ENCODE measurements at places on chromosomes 2 and 18.
A peak's percentile ranks its signal among the peaks of the same experiment; 100 is the strongest.

DNA sequence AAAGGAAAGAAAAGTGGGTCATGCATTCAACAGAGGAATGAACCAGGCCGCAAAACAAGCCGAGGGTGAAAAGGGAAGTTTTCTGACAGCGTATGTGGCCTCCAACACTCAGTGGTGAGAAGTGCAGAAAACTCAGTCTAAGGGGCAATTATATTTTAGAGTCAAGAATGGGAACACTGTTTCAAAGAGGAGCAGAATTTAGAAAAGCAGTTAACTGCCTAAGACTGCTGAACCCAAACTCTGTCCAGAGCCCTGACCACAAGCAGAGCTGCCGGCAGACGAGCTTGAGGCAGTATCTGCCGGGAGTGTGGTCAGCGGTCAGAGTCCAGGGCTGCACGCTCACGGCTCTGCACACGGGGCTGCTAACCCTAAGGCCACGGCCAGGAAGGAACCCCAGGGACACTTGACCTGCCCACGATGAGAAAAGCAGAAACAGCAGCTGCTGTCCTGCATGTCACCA, 347.0 kb upstream of the ID2 start:
- no peak for DNase-seq

DNA sequence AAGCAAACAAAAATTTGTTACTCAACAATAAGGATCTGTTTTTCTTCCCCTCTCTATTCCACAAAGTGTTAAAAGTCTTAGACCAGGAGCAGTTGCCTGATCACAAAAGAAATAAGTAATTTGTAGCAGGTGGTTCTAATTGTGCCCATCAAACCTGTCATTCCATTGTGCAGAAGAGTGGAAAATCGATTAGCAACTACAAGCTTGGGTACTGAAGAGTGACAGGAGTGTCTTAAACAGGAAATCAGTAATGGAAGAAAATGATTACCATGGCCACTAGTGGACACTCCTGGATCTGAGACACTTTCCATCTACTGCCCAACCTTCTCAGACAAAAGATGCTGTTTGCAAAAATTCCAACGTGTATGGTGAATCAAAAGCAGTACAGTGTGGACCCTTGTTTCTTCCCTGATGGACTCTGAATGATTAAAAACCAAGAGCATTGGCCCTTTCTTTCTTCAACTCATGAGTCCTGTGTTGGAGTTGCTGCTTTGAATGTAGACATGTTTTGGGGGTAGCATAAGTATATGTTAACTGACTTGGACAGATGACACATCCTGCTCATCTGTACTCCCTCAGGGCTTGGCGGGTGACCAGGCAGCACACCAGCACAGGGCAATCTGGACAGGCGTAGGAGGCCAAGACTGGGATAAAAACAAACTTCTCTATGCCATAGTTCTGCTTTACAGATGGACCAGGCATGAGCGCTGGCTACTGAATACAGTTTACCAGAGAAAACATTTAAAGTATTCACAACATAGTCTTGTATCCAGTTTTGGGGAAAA, 51.9 kb downstream of the PLA2R1 start:
- DNase-seq, result no peak

GRCh38 chr2:182866461-182867406, at the start of gene FRZB:
Gene FRZB (minus strand): TSS chr2:182866637. CDS start chr2:182866552, 85 bp downstream.
- DNase-seq, result peak; percentile 49

DNA sequence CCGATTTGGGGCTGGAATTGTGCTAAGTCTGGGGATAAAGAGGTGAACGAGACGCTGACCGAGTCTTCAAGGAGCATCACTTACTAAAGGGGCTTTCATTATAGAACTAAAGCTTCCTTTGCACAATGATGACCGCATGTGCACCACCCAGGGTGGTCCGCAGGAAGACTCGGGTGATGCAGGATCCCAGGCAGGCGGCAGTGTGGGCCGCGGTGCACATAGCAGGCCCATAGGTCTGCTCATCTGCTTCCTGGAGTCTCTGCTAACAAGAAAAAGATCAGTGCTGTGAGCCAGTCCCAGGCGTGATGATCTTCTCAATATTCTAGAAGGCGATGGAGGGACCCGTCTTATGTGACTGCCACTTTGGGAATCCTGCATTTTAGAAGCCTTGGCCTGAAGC, 122.8 kb downstream of the PXDN start:
- DNase-seq, result no peak

GRCh38 chr2:154403242-154403790, 295.2 kb upstream of the KCNJ3 start:
- DNase-seq, result no peak

GRCh38 chr2:122899614-122900013, 1125.5 kb upstream of the CNTNAP5 start:
- no peak for DNase-seq

GRCh38 chr2:66696886-66697285, 262.0 kb downstream of the MEIS1 start:
- DNase-seq, result no peak

DNA sequence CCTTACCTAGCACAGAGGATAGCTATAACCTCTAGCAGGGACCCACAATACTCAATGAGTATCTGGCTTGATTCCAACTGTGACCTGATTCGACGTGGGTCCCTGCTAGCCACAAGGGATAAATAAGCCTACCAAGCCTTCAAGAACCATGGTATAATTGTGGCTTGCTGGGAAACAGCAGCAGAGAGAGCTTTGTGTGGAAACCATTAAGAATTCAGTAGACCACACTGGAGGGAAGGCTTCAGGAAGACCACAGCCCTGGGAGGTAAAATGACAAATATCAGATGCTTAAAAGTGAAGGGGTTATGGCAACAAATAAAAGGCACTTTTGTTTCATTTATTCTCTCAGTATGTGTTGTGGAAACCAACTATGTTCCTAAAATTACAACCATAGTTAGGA, 82.6 kb upstream of the WIPF1 start:
- no peak for DNase-seq

DNA sequence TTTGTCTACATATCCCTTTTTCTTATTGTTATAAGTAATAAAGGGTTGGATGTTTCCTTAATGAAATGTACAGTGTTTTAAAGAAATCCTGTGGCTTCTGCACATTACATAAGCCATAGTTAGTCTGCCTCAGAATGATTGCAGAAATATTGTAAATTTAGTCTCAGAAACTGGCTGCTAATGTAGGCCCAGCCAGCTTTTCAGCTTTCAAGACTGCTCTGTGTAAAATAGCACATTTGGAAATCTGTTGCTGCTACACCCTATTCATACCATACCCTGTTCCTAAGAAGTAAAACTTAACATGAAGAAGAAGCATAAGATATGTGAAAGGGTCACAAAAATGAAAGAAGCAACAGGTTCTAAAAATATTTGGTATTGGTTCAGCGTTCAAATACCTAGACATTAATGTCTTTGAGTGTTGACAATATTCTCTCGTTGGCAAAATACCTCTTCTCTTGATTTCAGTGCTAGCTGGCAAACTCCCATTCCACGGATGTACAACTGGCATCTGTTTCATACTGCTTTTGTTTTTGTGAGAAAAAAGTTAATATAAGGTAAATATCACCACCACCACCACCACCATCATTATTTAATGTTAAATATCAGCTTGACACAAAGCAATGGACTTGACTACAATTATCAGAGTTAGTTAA, 19.2 kb upstream of the NCKAP1 start:
- no peak for DNase-seq

- no peak for DNase-seq
These were observed 179.4 kb downstream of the INHBB start for GRCh38 chr2:120525056-120526046.

GRCh38 chr2:20235655-20236305, 10.8 kb upstream of the SDC1 start:
- no peak for DNase-seq

- no peak for DNase-seq
These were observed 97.9 kb upstream of the KLHL29 start for GRCh38 chr2:23286758-23287704.

DNA sequence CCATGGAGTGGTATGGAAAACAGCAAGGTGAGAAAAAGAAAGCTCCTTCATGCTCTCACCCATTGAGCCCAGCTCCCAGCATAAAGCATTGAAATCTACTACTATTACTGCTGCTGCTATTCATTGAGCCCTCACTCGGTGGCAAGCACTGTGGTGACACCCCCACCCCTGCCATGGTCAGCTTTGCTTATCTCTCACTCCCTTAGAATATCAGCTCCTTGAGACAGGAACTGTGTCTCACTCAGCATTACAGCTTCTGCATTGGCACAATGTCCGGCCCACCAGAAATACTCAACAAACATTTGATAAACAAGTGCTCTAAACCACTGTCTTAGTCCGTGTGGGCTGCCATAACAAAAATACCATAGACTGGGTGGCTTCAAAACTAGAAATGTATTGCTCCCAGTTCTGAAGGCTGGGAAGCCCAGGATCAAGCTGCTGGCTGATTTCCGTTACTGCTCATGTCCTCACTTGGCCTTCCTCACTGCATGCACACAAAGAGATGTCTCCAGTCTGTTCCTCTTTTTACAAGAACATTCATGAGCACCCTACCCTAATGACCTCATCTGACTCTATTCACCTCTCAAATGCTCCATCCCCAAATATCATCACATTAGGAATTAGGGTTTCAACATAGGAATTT, 116.3 kb downstream of the ZBTB7C start:
- DNase-seq, result no peak

DNA sequence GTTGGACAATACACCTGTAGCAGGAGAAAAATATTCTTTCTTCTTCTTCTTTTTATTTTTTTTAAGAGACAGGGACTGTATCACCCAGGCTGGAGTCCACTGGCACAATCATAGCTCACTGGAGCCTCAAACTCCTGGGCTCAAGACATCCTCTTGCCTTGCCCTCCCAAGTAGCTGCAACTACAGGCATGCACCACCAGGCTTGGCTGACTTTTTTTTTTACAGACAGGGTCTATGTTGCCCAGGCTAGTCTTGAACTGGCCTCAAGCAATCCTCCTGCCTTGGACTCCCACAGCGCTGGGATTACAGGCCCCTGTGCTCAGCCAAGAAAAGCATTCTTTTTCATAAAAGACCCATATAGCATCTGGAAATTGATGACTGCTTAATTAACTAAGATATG, 17.1 kb upstream of the ARHGAP28 start:
- DNase-seq, result no peak

DNA sequence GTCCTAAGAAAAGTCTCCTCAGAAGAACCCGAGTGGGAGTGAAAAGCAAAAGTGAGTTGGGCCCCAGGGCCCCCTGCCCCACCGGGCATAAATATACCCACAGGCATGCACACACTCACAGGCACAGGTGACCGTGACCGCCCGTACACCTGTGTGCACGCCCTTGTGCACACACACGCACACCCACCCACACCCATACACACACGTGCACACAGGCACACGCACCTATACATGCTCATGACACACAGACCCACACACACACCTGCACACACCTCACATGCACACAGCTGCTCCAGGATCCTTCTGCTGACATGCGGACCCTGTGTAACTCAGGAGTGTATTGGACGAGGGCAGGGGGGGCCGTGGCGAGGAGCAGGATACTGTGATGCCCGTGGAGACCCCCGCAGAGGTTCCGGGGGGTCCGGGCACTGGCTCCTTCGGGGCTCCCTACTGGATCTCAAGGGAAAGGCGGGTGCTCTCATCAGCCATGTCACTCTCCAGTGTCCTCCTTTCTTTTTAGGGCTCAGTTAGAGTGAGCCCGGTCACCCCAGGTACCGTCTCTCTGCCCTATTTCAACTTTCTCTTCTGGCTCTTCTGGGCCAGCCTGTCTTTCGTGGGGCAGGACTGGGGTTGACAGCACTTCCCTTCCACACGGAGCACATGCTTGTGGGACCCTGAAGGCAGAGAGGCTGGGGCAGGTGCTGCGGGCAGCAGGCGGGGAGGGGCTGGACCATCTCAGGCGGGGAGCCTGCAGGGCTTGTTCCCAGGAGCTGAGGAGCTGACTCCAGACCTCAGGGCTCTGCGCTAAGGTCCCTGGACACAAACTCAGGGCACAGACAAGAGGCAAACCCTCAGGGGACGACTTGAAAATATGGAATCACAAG, 48.5 kb downstream of the TPO start:
- DNase-seq, result no peak

- DNase-seq, result no peak
These were observed 16.4 kb downstream of the SLC16A14 start for GRCh38 chr2:230052299-230052698.

- no peak for DNase-seq
These were observed 42.2 kb downstream of the LPIN1 start for GRCh38 chr2:11788461-11789124.

GRCh38 chr18:70417847-70418246, 129.0 kb downstream of the SOCS6 start:
- DNase-seq, result peak; percentile 37

- no peak for DNase-seq
These were observed 81.3 kb upstream of the ITGA6 start for GRCh38 chr2:172345956-172346555.

DNA sequence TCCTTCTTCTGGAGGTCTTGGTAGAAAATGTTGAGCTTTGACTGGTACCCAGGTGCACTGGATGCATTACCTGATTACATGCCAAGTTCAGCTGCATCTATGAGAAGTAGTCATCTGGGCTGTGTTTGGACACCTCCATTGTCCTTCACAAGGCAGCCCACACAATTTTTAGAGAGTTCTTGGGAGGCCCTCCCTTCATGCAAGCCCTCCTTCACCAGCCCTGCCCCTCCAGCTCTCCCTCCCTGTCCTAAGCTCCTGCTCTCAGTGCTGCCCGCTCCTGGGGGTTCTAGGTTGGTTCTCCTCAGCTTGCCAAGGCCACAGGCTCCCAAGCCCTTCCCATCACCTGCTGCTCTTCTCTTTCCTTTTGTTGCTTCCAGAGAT, 148.7 kb downstream of the DYSF start:
- no peak for DNase-seq

DNA sequence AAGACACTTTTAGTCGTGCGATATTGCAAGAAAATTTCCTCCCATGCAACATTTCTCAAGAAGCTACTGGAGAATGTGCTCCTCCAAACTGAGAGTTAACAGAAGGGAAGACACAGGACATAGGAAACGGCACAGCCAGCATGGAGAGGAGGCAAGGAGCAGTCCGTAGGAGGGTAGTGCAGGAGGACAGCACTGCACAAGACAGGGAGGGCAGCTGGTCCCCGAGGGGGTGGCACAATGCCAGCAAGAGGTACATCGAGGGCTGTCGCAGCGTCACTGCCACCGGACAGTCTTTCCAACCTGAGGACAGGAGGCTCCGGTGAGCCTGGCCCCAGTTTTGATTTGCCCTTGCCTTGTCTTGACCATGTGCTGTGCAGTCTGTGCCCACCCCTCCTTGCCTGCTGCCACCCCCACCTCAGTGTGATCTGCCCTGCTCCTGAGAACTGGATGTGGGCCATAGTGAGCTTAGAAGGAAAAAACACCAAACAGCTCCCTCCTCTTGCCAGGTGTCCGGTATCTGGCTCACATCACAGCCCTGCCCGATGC, 81.6 kb upstream of the LAPTM4A start:
- DNase-seq, result no peak
